ENCODE measurements at places on chromosomes 11 and 22.
A peak's percentile ranks its signal among the peaks of the same experiment; 100 is the strongest.

GRCh38 chr11:63536669-63537292 lies at the start of gene PLAAT4:
PLAAT4 (plus strand) TSS chr11:63536808; CDS start chr11:63536869, 61 bp downstream.
- peak; percentile 59 for DNase-seq

DNA sequence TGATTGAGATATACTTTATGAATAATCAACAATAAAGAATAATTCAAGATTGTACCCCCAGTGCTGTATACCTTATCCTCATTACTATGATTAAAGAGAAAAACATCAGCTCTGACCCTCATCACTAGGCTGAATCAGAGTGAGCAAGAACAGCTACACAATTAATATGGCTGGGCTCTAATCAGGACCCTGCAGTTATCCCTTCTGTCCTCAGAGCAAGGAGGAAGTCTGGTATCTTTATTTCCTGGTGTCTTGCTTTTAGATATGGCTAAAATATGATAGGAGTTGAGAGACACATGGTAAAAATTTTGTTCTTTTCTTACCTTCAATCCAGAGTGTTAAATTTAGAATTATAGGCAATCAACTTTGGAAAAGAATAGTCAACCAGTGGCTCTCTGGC lies 28.6 kb upstream of the GAB2 start:
- no peak for DNase-seq

GRCh38 chr11:56271092-56271491 lies 2.9 kb upstream of the OR5T1 start:
- DNase-seq = no peak

DNA sequence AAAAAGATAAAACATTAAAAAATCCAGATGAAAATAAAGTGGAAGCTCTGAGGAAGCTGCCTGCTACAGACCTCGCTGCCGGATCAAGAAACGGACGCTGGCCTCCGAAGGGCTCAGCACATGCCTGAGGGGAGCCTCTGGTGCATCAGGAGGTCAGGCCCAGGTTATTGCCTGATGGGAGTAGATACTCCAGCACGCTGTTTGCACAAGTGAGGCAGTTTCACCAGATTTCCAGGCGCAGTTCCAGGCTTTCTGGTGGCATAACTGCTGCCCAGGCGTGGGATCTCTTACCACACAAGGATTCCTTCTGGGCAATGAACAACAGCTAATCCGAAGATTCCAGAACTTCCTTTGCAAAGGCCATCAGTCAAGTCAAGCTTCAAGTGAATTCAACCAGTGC lies 154.2 kb downstream of the MPPED1 start:
- DNase-seq = no peak

GRCh38 chr11:78576549-78577097 lies 2.0 kb upstream of the NARS2 start:
- DNase-seq = no peak
